Stimulated activated CD4-positive, alpha-beta T cell treated with anti-CD3 and anti-CD28 coated beads, Interleukin-1b, Interleukin-23, amount 100 ng/mL, for 1 hour (primary cell): ENCODE measurements at places on chromosomes 6 and 20.

DNA sequence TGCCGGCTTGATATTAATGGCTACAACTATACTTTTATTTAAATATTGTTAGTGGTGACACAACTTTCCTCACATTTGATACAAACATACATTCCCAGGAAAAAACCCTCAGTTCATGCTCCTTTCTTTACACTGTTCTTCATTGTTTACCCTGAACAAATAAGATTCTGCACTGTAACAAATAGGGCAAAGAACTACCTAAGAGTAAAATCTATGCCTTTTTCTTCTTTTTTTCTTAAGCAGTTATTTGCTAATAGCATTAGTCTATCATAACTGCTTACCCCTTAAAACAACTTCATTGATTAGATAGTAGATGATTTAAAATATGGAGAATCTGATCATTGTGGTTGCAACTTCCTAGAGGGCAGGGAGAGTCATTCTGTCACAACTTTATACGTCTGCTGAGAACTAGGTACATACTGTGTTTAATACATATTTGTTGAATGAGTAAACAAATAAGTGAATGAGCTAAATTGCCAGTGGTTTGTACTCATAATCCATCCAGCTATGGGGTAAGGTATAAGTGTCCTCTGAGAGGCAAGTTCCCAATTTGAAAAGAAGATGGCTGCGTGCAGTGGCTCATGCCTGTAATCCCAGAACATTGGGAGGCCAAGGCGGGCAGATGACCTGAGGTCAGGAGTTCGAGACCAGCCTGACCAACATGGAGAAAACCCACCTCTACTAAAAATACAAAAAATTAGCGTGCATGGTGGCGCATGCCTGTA is 161.0 kb downstream of the CDK19 start:
- DNase-seq: no peak

GRCh38 chr20:8709627-8710026 is 359.3 kb upstream of the PLCB4 start:
- DNase-seq: no peak

- no peak for DNase-seq
Observed at GRCh38 chr6:31727717-31728671, 1.1 kb downstream of the DDAH2 start.

GRCh38 chr6:3318226-3318625 is 59.5 kb downstream of the PSMG4 start:
- peak; percentile 5 for DNase-seq

DNA sequence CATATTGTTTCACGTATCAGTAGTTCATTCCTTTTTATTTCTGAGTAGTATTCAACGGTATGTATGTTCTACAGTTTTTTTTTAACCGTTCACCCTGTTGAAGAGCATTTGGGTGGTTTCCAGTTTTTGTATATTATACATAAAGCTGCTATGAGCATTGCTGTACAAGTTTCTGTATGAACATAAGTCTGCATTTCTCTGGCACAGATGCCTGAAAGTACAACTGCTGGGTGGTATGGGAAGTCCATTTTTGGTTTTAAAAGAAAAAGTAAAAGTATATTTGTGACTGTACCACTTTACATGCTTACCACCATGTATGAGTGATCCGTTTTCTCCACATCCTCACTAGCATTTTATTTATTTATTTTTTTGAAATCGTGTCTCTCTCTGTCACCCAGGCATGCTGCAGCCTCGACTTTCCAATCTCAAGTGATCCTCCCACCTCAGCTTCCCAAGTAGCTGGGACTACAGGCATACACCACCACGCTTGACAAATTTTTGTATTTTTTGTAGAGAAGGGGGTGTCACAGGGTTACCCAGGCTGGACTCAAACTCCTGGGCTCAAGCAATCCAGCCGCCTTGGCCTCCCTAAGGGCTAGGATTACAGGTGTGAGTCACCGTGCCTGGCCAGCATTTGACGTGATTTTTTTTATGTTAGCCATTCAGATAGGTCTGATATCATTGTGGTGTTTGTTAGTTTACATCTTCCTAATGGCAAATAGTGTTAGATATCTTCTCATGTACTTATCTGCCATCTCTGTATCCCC is 11.0 kb upstream of the SIM1 start:
- no peak for DNase-seq

GRCh38 chr6:116144605-116145004 is 18.7 kb upstream of the COL10A1 start:
- DNase-seq: no peak

- no peak for DNase-seq
Observed at GRCh38 chr6:110037726-110038295, 59.7 kb downstream of the GPR6 start.

GRCh38 chr20:2972126-2972525 is 71.3 kb upstream of the GNRH2 start:
- no peak for DNase-seq

DNA sequence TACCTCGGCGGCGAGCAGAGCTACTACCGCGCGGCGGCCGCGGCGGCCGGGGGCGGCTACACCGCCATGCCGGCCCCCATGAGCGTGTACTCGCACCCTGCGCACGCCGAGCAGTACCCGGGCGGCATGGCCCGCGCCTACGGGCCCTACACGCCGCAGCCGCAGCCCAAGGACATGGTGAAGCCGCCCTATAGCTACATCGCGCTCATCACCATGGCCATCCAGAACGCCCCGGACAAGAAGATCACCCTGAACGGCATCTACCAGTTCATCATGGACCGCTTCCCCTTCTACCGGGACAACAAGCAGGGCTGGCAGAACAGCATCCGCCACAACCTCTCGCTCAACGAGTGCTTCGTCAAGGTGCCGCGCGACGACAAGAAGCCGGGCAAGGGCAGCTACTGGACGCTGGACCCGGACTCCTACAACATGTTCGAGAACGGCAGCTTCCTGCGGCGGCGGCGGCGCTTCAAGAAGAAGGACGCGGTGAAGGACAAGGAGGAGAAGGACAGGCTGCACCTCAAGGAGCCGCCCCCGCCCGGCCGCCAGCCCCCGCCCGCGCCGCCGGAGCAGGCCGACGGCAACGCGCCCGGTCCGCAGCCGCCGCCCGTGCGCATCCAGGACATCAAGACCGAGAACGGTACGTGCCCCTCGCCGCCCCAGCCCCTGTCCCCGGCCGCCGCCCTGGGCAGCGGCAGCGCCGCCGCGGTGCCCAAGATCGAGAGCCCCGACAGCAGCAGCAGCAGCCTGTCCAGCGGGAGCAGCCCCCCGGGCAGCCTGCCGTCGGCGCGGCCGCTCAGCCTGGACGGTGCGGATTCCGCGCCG is 994 bp downstream of the FOXC1 start:
- no peak for DNase-seq

DNA sequence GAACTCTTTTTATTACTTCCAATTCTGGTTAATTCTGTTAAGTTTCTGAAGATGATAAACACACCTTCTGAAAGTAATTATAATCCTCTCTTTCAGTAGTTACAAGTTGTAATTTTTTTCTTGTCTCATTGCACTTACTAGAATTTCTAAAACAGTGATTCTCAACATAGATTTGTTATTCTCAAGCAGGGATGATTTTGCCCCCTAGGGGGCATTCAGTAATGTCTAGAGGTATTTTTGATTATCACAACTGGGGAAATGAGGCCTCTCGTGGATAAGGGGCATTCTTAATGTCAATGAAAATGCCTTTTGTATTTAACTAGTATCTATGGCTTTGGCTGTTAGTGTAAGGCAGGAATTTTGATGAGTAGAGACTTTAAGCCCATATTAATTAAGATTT is 39.4 kb upstream of the MAFB start:
- no peak for DNase-seq

DNA sequence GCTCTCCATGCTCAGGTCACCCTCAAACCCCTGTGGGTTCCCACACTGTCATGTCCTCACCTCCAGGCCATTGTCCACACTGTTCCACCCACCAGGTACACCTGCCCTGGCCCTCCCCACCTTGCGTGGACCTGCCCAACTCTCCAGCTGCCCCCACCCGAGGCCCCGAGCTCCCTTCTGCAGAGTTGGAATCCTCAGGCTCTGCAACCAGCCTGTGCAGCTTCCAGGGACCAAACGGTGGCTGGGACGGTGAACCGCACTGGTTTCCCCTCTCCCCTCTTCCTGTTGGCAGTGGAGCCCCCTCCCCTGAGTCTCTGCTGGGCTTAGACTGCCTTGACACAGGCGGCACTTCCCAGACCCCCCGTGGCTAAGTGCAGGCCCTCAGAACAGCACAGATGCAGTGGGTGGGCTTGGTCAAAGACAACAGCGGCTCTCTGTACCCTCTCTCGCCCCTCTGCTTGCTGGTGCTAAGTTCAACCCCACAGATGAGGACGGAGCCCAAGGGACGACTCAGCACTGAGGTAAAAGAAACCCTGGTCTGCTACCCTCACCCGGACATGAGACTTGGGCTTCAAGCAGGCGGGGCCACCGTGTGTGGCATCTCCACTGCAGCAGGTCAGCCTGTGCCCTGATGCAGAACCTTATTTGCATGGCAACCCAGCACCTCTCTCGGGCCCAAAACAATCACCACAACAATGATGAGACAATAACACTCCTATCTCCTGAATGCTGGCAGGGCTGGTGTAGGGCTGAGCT is 11.0 kb downstream of the ZBP1 start:
- DNase-seq: no peak

GRCh38 chr6:32327103-32327502 is 44.6 kb downstream of the TSBP1 start:
- DNase-seq: no peak

GRCh38 chr20:17652411-17652810 is 29.6 kb downstream of the RRBP1 start:
- DNase-seq: no peak

DNA sequence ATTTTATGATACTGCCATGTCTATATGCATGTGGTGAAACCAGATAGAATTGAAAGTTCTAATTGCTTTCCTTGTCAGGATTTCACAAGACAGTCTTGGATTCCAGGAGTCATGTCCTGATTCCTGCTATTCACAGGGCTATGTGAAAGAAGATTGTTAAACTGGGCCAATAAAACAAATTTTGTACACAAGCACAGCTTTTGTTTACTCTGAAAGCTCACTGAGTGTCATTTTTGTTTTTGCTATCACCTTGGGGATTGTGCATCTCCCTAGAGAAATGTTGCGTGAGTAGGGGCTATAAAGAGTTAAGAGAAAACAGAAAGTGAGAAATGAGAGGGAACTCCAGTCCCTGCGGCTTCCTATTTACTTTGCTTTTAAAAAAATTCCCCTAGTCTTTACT is 627.5 kb downstream of the PKHD1 start:
- no peak for DNase-seq

GRCh38 chr6:25899580-25900408 is 25.8 kb upstream of the SLC17A3 start:
- DNase-seq: no peak

GRCh38 chr6:38396209-38396608 is 243.5 kb downstream of the BTBD9 start:
- no peak for DNase-seq

DNA sequence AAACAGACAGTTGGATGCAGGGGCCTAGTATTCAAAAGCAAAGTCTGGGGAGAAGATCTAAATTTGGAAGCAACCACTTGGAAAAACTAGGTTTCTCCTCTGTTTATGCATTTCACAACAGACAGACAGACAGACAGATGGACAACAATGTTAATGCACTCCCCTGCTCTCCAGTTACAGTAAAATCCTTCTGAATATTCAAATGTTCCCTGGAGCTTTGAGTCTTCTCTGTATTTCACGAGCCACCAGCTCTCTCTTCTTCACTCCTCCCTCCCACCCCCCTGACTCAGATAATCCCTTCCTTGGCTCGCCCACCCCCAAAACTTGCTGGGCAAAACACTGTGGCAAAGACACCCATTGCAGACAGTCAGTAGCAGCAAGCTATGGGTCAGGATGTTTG is 129.3 kb upstream of the TOP1 start:
- no peak for DNase-seq

GRCh38 chr6:74091136-74091793 is 395.3 kb downstream of the CD109 start:
- DNase-seq: no peak

- DNase-seq: no peak
Observed at GRCh38 chr6:35810971-35811698, 6.0 kb downstream of the LHFPL5 start.

- DNase-seq: no peak
Observed at GRCh38 chr20:21326700-21327099, 23.6 kb downstream of the XRN2 start.

- no peak for DNase-seq
Observed at GRCh38 chr6:169800116-169800667, 48.8 kb downstream of the ERMARD start.

DNA sequence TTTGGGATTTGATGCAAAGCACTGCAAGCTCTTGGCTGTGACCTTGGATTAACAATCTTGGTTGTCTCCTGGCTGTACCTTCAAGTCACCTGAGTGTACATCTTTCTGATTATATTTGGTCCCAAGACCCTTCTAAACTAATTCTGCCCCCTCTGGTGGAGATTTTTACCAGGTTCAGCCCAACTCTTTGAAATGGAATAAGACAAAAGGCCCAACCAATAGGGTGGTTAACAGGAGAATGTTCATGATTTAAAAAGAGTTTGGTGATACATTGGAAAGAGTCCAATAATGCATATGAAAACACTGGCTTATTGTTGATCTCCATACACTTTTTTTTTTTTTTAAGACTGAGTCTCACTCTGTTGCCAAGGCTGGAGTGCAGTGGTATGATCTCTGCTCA is 77.5 kb upstream of the CD83 start:
- DNase-seq: no peak

- DNase-seq: no peak
Observed at GRCh38 chr6:109516929-109517328, 33.9 kb upstream of the ZBTB24 start.

- no peak for DNase-seq
Observed at GRCh38 chr20:35839904-35840303, 68.1 kb downstream of the PHF20 start.

- DNase-seq: no peak
Observed at GRCh38 chr6:39037082-39037508, 11.5 kb upstream of the GLP1R start.

DNA sequence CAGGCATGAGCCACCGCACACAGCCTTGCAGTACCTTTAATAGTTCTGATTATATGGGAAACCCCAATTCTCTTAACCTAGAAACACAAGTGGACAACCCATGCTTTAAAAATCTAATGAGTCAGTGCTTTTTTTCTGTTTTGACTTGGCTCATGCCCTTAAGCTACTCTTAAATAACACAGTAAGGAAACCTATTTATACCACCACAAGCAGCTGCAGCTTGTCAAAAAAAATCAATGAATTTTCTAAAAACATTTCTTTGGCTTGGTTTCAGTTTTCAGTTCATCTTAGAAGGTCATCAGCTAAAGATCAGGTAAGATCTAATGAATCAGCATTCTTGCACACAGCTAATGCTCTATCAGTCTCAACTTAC is 124.1 kb upstream of the DST start:
- no peak for DNase-seq

DNA sequence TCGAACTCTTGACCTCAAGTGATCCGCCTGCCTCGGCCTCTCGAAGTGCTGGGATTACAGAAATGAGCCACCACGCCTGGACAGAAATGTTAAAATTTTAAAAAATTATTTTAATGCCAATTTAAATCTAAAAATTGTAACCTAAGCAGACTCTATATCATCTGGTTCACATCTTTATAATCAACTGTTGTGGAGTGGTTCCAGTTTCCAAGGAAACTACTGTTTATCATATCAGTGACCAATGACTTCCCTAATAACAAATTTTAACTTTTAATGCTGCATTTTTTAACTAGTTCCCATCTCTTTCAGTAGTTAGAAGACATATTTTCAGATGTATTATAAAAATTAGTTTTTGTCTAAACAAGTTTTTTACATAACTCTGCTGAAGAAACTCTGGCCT is 5.2 kb upstream of the BTN3A2 start:
- DNase-seq: no peak

- DNase-seq: no peak
Observed at GRCh38 chr6:156695742-156696141, 81.4 kb upstream of the ARID1B start.
